ENCODE measurements at places on chromosomes 7 and 10.
A peak's percentile ranks its signal among the peaks of the same experiment; 100 is the strongest.

DNA sequence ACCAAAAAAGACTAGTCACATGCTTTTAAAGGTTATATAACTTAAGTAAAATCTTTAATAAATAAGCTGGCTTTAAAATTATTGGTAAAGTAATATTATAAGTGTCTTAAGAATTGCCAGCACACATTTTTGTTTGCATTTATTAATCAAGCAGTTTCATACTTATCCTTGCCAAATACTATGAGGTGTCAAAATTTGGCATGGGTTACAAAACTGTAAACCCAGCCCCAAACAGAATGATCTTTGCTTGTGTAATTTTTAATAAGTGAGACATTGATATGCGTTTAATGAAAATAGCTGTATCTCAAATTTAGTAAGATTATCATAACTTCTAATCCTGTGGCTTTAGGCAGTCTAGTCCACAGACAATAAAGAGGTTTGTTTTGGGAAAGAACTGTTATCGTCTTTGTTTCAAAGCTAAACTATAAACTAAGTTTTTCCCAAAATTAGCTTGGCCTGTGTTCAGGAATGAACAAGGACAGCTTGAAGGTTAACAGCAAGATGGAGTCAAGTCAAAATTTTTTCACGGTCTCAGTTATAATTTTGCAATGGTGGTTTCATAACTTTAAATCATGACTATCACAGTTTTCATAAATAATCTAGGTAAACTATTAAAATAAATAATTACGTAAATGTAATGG is 72.8 kb downstream of the ST8SIA6 start:
- DNase-seq, result no peak

GRCh38 chr7:158827411-158828132 is 1.7 kb downstream of the ESYT2 start:
- no peak for DNase-seq

GRCh38 chr7:86720306-86720705 is 76.6 kb downstream of the GRM3 start:
- DNase-seq, result no peak

DNA sequence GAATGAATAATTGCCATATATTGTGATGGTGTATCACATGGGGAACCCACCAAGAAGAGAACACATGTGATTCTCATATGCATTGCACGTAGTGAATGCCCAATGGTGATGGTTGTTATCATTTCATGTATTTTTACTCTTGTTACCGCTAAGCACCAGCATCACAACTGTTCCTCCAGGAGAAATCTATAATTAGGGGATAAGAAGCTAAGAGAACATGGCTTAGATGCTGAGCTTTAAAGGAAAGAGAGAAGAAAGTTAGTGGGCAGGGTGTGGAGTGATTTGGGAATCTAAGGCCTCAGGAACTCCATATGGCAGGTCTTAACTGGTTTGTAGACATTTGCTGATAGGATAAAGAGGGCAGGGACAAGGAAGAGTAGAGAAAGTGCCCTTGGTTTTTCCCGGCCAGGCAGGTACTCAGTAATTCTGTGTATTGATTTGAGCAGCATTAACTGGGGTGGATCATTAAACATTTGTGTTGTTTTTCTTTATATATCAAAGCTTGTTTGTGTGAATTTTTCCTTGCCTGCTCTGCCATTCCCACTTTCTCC is 145.9 kb downstream of the LRRC4 start:
- DNase-seq, result no peak

- DNase-seq, result peak; percentile 30
Measured at GRCh38 chr10:1126461-1126860, 70.3 kb downstream of the WDR37 start.

GRCh38 chr10:93315246-93315645 is 166.9 kb downstream of the MYOF start:
- no peak for DNase-seq

DNA sequence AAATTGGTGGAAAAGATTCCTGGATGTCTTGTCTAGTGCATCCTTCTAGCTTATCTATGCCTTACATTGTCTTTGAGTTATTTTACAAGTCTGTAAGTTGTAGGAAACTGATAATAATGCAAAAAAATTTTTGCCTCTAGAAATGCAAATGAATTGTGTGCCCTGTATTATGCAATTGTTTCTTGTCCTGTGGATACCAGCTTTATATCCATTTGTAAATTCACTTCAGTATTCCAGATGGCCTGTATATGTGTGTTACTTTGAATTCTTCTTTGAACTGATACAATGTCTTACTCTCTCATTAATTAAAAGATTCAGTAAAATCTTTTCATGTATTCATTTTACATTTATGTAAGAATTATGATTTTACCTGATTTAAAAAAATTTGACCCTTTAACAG is 234.3 kb downstream of the LRMDA start:
- DNase-seq, result no peak

GRCh38 chr7:111499027-111499426 is 63.3 kb downstream of the IMMP2L start:
- no peak for DNase-seq

- DNase-seq, result no peak
Measured at GRCh38 chr7:154960063-154960790, 42.7 kb downstream of the PAXIP1 start.

DNA sequence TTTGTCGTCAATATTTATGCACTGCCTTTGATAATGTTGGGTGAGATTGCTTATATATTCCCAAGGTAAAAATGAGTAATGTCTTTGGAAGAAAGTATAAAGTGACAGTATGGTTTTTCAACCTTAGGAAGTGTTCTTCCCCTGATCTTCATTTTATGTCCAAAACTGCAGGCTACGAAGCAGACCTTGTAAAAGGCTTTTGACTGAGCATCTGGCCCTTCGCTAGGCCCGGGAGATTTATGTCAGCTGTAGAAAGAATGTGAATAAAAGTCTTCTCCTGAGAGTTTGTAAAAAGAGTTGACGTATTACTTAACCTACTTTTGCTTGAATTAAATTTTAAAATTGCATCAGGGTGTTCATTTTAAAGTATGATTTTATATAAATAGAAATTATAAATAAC is 116.8 kb downstream of the CPED1 start:
- DNase-seq, result no peak

DNA sequence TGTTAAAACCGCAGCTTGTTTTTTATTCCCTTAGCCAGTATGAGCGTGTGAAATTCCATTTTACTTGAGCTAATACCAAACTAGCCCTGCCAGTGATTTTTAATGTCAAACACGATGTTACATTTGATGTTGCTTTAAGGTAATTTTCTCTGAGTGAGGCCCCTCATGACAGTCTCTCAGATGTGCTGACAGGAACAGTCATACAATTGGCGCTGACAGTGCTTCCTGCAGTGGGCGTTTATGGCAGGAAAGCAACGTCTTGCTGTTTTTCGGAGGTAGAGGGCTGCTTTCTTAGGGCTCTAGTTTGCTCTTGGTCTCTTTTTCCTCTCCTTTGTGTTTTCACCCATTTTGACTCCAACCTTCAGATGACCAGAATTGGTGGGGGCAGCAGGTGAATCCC is 19.3 kb downstream of the PON1 start:
- no peak for DNase-seq

DNA sequence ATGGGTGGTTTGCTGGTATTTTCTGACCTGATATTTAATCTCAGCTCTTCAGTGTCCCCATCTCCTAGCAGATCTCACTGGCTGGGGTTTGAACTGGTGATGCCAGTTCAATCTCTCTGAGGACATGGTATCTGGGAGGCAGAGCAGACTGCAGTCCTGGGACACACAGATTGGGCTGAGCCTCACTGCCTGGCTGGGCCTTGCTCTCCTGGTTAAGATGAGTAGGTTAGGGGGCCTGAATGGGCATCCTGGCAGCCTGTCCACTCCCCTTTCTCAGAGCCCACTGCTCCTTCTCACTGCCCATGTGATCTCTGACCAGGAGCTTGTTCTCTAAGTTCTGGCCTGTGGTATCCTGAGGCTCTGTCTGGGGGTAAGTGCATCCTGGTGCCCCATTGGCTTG is 363.4 kb downstream of the GLRX3 start:
- no peak for DNase-seq

- DNase-seq, result no peak
Measured at GRCh38 chr10:33421789-33422462, 87.5 kb upstream of the NRP1 start.

DNA sequence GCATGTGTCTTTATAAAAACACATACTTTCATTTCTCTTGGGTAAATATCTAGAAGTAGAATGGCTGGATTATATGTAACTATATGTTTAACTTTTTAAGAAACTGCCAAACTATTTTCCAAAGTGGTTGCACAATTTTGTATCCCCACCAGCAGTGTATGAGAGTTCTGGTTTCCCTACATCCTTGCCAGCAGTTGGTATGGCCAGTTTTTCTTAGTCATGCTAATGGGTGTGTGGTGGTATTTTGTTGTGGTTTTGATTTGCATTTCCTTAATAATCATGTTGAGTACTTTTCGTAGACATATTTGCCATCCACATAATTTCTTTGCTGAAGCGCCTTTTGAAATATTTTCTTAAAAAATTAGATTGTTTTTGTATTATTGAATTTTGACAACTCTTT is 60.3 kb downstream of the NEUROG3 start:
- DNase-seq, result no peak

DNA sequence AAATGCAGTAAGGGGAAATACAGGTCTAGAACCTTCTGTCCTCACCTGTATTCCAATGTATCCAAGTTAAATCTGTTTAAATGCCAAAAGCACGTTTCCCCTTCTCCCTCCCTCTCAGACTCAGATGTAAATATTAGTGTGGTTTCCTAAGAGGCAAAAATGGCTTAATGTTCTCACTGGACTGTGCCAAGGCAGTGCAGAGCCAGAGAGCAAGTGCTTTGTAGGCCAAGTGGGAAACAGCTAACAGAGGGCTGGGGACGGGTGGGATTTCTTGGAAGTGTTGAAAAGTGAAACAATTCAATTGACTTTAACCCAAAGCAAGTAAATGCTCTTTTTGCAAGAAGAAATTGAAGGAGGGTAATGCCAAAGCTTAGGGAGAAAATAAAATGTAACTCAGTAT is 103.1 kb downstream of the GSAP start:
- DNase-seq, result no peak

- no peak for DNase-seq
Measured at GRCh38 chr7:151657173-151657572, 137.5 kb upstream of the RHEB start.

DNA sequence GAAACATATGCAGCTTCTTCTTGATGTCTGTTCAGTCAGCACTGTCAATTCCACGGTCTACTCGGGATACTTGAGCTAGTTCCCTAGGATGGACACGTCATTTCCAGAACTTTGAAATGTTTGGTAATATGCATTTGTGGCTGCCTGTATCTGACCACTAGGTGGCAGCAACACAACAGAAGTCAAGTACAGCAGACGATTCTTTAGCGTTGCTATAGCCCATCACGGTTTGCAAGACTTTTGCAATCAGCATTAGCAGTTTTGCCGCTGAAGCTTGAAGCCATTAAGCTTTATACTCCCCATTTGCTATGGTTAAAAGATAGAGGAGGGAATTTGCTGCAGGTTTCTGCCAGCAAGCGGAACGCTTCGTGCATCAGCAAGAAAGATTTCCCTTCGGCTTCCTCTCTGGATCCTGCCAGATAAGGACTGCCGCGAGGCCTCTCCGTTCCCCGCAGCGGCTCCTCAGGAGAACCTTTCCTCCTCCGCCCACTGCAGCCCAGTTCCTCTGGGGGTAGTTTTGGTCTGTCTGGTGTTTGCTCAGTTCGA is 63.5 kb downstream of the ABCC2 start:
- peak; percentile 54 for DNase-seq

DNA sequence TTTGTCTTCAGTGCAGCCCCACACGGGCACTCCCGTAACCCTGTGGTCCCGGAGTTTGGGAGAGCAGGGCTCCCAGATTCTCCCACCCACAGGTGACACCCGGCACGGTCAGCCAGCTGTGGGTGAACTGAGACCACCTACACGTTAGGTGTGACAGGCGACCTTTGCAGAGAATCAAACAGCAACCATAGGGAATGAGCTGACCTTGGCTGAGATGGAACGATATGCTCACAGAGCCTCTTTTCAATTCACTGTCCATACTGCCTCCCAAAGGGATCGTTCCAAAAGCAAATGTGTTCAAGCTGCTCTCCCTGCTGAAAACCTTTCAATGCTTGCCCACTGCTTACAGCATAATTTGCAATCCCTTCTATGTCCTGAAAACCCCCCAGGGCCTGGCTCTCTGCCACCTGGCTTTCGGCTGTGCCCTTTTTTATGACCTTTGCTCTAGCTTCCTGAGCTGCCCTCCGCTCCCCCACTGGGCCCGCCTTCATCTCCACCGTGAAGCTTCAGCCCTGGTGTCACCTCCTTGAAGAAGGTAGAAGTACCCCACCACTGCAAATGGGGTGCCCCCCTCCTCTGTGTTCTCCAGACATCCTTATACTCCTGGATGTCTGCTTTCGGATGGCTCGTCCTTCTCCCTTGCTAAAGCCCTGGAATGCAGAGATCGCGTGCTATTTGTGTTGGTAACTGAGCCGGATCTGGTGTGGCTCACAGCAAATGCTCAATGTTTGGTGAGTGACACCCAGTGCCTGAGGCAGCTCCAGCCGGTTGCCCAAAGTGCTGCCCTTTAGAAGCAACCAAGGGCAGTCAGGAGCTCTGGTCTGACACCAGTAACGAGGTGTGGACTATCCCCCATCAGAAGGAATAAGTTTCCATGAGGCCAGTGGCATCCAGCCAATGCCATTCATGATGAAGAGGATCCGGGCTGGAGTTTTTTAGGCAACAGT is 90.4 kb downstream of the KIAA1549 start:
- no peak for DNase-seq

- DNase-seq, result no peak
Measured at GRCh38 chr10:110413049-110413783, 84.5 kb upstream of the DUSP5 start.

DNA sequence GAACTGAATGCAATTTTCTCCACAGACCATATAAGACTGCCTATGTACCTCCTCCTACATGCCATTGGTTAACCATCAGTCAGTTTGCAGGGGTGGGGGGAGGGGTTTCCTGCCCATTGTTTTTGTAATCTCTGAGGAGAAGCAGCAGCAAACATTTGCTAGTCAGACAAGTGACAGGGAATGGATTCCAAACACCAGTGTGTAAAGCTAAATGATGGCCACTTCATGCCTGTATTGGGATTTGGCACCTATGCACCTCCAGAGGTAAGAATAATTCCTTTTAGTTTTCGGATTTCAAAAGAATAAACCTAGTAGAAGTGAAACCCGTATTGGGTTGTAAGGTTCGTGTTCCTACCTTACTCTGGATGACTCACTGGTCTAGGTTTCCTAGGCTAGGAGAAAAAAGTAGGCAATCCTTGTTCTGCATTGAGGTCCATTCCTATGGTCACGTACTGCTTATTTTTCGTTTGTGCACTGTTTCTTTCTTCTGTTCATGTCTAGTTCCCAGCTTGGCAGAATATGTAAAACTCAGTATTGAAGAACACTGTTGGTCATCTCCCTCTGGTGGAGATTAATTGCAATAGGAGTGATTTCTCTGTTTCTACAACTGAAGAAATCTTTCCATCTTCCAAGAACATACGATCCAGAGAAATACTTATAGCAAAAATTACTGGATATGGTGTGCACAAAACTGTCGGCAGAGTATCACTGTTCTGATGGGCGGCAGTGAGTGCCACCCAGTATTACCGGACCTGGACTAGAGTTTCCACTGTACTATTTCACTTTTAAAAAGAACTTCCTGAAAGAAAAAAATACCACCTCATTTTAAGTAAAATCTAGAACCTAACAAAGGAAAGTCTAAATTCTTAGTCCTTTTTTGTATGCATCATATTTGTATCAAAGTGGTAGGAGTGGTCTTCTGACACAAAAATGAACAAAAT is at the start of gene AKR1C3:
Gene AKR1C3 (plus strand): TSS at position 150 of the 941 bp plus-strand sequence. CDS start 31 bp downstream, at position 181.
- no peak for DNase-seq
